CD4-positive, alpha-beta T cell treated with Interleukin-15 for 4 hours (primary cell): ENCODE measurements at places on chromosomes 6 and 20.
A peak's percentile ranks its signal among the peaks of the same experiment; 100 is the strongest.

GRCh38 chr6:123716506-123716905 lies 79.8 kb upstream of the TRDN start:
- DNase-seq = no peak

GRCh38 chr6:119237177-119237715 lies 112.3 kb downstream of the MAN1A1 start:
- no peak for DNase-seq

- no peak for DNase-seq
Measured at GRCh38 chr6:9657994-9658393, 756.9 kb downstream of the TFAP2A start.

DNA sequence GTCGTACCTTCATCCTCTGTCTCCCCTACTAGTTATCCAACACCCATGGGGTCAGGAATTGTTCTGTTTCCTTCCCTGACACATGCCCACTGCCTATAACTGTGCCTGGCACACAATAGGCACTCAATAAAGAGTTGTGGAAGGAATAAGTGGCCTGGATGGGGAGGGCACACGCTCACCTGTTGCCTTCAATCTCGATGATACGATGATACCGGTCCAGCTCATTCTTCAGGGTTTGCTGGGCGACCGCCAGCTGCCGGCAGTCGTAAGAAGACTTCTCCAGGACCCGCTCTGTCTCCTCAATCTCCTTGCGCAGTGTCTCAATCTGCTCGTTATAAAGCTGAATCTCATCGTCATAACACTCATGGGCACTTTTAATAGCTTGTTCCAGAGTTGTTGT lies 32.5 kb downstream of the BFSP1 start:
- DNase-seq = no peak

GRCh38 chr6:26536571-26537159 lies 1.5 kb upstream of the HMGN4 start:
- DNase-seq = peak; percentile 24

DNA sequence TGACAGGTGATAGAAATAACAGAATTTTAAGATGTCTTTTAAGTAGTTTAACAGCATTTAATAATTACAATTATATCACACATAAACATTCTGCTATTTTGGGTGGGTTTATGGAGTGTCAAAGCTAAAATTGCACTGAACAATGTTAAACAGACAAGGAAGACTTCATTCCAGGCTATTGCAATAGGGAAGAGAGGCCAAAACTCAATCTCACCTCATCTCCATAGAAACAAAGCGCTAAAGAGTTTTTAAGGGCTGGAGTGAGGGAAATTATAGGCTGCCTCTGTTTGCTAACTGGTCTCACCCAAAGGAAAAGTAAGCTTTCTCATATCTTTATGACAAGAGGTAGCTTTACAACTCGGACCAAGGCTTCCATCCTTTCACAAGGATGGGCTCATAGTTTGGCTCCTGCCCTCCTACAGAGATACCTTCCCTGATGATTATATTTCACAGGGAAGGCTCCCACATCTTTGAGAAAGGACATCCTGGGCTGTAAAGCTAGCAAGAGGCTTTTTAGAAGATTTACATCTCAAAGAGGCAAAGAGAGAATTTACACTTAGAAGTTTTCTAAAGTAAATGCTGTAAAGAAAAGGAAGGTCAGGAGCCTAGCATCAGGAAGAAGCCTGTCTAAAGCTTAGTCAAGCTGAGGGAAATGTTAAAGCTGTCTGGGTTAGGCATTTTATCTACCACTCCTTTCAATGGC lies 350.2 kb upstream of the IMPG1 start:
- no peak for DNase-seq

DNA sequence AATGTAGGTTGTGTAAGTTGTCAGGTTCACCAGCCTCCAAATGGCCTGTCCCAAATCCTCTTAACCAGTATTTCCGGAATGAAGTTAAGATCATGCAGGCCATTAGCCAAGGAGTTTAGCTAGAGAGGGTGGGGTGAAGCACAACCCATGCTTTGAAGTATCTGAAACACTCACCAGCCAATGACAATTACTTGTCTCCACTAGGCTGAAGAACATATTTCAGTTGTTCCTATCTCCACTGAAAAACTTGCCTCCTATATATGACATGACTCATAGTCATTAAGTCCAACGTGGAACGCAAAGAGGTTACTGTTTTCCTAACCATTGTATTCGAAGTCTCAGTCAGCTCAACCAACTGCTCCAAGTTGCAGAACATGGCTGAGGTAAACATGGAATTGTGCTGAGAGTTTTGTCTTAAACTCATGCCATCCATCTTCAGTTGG lies 37.4 kb upstream of the TNFAIP3 start:
- no peak for DNase-seq

DNA sequence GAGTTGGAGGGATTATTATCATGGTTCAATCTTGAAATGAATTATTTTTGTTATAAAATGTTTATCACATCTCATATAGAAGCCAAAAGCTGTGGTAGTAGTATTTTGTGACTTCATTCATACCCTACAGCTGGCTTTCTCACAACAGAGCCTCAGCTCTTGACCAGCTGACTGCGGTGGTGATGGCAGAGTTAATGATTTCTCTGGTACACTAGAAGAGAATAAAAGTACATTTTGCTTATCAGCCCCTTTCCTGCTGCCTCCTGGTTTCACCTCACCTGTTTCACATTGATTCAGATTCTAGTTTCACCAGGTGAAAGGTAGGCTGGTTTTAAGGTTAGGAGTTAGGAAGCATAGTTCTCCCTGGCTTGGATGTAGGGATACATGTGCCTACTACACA lies 55.7 kb downstream of the AFG1L start:
- DNase-seq = no peak

- peak; percentile 58 for DNase-seq
Measured at GRCh38 chr6:111210194-111210728, 123.0 kb downstream of the SLC16A10 start.

DNA sequence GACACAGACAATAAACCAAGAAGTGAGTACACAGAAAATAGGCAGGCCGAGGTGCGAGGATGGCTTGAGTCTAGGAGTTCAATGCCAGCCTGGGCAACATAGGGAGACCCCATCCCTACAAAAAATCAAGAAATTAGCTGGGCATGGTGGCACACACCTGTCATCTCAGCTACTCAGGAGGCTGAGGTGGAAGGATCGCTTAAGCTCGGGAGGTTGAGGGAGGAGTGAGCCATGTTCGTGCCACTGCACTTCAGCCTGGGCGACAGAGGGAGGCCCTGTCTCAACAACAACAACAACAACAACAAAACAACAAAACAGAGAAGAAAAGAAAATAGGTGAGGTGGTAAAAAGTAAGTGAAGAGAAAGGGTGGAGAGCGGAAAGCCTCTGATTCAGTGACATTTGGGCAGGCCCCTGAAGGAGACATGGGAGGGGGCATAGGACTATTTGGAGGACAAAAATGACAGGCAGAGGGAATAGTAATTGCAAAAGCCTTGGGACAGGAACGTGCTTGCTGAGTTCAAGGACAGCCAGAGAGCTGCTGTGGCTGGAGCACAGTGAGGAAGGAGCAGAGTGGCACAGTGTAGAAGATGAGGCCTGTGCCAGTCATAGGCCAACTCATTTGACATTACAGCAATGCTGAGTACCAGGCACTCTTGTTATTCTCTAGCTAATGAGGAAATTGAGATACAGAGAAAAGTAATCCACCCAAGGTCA lies 160.6 kb downstream of the VEGFA start:
- DNase-seq = no peak

DNA sequence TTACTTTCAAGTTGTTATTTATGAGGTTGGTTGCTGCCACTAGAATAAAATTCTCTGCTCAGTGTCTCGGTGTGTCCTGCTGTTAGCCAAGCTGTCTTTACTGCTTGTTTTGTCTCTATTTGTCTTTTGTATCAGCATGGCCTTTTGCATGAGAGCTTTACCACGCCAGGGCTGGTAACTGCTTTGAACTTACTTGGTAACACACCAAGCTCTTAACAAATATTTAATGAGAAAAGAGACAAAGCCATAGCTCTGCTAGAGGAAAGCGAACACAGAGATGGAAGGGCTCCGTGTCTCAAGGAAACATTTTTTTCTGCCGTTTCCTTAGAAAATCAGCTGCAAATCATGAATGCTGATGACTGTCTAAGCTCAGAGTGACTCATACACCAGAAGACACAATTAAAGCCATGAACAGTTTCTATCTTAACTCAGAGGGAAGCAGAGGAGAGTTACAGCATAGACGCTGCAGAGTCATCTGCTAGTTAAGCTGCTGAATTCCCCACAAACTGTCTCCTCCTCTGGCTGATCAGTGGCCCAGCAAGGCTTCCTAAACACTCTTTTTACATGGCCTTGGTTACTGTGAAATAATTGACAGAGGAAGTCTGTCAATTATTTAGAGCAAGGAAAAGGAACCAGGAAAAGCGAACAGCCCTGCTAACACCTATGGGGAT lies 44.8 kb downstream of the AGPAT4 start:
- no peak for DNase-seq

DNA sequence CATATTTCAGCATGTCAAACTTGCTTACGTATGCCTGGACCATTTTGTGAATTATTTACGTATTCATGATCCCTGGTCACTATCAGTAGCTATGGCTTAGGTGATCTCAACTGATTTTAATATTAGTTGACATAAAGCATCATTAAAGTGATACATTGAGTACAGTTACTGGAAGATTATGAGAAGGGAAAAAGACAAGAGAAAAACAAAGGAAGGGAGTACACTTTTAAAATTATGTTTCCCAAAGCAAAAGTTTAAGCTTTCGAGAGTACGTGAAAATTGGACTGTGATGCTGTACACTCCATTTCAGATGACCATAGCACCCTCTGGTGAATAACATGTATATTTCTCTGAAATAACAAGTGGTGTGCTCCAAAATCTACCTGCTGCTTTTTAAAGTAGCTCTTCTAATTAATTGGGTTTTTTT lies 215.0 kb upstream of the HSF2 start:
- DNase-seq = no peak

GRCh38 chr6:6798448-6798860 lies 209.9 kb downstream of the LY86 start:
- no peak for DNase-seq

- peak; percentile 78 for DNase-seq
Measured at GRCh38 chr20:35767683-35768481, 3.9 kb upstream of the PHF20 start.

GRCh38 chr6:140079328-140079727 lies 704.9 kb upstream of the CITED2 start:
- DNase-seq = no peak

GRCh38 chr6:111098597-111098996 lies 11.3 kb downstream of the SLC16A10 start:
- no peak for DNase-seq

DNA sequence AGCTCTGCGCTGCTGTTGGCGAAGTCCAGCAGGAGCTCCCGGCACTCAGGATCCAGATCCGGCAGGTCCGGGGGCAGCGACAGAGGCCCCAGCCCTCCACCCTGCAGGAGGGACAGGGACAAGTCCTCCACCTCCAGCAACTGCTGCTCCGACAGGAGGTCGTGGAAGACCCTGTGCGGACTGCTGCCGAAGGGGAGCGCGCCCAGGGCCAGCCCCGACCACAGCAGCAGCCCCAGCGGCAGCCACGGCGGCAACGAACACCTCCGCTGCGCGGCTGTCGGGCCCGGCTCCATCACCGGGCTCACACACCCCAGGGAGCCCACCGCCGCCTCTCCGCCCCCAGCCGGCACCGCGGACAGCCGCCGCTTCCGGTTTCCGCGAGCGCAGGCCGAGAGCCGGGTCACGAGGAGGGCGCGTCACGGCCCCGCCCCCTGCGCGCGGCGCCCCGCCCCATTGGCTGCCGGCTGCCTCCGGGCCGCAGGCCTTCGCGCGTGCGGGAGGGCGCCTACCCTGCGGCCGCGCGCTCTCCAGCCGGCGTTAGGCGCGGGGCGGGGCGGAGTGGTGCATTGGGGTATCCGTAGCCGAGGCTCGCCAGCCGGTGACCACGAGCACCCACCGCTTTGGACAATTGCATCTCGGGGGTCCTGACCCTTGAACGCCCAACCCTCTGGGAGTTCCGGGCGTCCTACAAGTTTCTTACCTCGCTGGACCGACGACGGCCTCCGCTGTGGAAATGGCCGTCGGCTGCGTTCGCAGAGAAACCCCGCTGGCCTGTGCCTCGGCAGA lies at the start of gene OSTM1:
Gene OSTM1, minus strand, starts transcription at position 383 of the 786 bp plus-strand sequence. Its CDS starts 90 bp downstream, at position 293.
- DNase-seq = peak; percentile 93

GRCh38 chr6:24255676-24256075 lies 102.2 kb downstream of the DCDC2 start:
- DNase-seq = no peak

GRCh38 chr6:168221000-168221399 lies 98.6 kb downstream of the DACT2 start:
- no peak for DNase-seq

GRCh38 chr6:125481056-125481455 lies 179.3 kb upstream of the HDDC2 start:
- no peak for DNase-seq

GRCh38 chr6:1657116-1657770 lies 47.5 kb downstream of the FOXC1 start:
- no peak for DNase-seq

DNA sequence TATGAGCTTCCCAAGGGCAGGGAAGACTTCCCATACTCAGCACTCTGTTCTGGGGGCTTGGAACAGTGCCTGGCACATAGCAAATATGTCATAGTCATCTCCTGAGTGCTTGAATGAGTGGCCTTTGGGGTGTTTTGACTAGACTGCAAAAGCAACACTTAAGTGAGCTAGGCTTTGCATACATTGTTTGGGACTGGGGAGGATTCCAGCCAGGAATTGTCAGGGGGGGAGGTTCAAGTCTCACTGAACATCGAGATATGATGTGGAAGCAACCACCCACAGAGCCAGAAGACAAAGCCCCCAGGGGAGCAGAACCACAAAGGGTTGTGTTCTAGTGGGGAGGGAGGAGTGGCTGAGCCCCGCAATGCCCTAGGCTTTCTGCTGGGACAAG lies 98.4 kb downstream of the SYCP2 start:
- DNase-seq = no peak

DNA sequence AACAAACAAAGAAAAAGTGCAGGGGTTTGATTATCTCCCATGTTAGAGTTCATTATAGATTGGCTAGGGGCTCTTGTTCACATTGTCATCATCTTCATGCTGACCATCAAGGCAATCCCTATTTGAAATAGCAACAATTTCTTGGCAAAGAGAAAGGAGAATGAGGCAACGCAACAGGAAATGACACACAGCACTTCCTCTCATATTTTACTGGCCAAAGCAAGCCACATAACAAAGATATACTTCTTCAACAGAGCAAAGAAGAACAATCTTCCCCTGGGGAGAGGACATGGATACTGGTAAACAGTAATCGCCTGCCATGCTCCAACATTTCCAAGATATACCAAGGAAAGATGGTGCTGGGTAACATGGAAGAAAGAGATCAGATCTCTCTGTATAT lies 29.8 kb downstream of the EPM2A start:
- no peak for DNase-seq

GRCh38 chr20:40493071-40493470 lies 196.0 kb downstream of the MAFB start:
- no peak for DNase-seq
